GM12878 (cell line): ENCODE measurements at places on chromosomes 2 and 18. TPM values are rescaled to one million over a fixed set of nuclear protein-coding genes. Genes with fewer than 3 reads are reported as not detected.

CCDC74B gene
- total RNA-seq = 14.4 and 15.3 TPM in 2 replicates

SULT1C4 gene
- total RNA-seq = not detected in 2 replicates

ATP6V1B1 gene
- not detected in 2 replicates for total RNA-seq

ABCB11 gene
- total RNA-seq = not detected in 2 replicates

DOK6 gene
- not detected in 2 replicates for total RNA-seq

MLPH gene
- 0.40 and 0.85 TPM in 2 replicates for total RNA-seq

MEP1B gene
- not detected in 2 replicates for total RNA-seq

DNA sequence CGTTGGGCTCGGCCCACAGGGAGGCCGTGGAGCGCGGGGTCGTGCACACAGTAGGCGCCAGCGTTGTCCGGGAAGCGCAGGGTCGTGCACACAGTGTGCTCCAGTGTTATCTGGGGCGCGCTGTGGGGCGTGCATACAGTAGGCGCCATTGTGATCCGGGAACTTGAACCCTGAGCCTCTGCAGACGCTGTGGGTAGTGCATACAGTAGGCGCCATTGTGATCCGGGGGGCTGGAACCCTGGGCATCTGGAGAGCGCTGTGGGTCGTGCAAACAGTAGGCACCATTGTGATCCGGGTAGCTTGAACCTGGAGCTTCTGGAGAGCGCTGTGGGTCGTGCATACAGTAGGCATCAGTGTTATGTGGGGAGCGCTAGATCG is 793 bp downstream of the ZNF236 start:
- no peak for DNase-seq

DNA sequence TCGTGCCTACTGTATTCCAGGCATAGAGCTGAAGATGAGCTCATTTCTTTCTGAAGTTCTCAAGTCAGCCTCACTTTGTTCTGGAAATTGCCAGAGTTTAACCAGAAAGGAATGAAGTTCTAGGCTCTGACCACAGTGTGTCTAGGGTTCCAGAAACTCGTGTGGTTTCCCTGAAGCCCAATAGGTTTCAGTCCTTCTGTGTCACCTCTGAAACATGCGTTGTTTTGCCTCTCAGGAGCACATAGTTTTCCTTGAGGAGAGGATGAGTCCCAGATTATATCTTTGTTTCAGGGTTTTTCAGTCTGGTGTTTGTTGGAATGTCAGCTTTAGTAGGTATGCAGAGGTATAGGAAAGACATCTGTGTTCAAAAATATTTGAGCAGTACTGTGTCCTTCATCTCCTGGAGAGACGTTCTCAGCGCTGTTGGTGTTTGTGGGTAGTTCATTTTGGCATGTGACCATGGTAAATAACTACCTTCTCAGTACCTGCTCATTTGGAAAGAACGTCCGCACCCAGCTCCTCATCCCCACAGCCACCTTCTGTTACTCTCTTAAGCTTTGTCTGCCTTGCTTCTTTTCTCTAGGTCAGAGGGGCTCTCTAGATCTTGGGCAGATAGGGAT is 56.6 kb downstream of the RALBP1 start:
- no peak for DNase-seq

- DNase-seq = no peak
Observed at GRCh38 chr2:13698847-13699246, 933.7 kb upstream of the LRATD1 start.

DNA sequence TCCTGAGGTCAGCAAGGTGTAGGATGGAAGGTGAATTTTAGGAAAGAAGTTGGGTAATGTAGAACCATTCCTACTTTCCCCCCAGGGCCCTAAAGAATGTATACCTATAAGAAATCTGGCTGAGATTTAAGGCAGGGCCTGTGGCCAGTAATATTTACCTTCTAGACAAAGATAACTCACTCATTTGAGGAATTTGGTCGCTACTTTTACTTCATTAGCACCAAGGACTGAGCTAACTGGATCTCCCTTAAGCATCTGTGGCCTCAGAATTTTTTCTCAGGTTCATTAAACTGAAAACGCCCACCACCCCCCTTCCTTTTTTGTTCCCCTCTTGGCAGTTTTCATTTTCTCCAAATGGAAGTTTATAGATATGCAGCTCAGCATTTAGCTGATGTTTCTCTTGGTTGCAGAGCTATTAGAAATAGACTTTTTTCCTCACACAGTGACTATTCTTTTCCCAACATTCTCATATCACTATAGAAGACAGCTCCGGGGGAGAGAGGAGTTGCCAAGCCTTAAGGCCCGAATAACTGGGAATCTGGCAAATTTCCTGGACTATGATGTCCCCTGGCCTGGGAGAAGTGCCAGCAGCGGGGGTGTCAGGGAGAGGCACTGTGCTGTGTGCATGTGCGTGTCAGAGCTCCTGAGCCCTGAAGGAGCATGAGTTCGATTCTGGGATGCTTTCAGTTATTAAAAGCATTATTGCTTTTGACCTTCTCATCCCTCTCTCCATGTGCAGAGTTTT is 310.9 kb downstream of the PRKCE start:
- DNase-seq = no peak

GRCh38 chr2:214807653-214808052 is 1.8 kb downstream of the BARD1 start:
- no peak for DNase-seq

DNA sequence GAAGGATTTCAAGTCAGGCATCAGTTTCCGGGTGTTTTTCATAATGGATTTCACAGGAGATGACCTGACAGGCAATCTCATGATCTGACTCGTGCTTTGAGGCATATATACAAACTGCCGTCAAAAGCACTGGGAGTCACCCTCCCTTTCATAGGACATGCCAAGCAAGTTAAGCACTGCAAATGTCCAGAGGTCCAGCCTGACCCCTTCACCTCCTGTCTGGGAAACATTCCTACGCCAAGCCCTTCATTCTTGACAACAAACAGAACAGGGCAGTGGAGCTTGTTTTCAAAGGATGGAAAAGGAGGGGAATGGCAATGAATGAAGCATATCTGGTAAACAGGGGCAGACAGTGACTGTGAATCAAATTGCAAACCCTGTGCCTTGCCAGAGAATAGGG is 963.6 kb downstream of the BCL11A start:
- DNase-seq = no peak

- no peak for DNase-seq
Observed at GRCh38 chr2:146666340-146666739, 1178.5 kb upstream of the ACVR2A start.

DNA sequence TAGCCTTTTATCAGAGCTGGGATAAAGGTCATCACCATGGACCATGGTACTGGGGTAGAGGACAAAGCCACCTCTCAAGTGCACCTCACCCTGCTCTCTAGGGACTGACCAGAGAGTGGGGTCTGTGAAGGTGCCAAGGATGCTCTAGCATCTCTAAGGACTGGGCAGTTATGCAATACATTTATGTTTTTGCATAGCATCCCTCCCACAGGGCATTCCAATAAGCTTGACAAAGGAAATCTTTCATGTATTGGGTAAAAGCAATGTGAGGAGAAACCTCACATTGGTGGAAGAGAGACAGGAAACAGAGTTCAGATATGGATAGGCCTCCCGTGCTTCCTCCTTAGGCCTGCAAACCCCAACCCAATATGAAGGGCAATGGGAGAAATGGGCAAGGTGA is 31.6 kb downstream of the STK39 start:
- DNase-seq = no peak

- no peak for DNase-seq
Observed at GRCh38 chr2:203971251-203971650, 34.7 kb downstream of the ICOS start.

DNA sequence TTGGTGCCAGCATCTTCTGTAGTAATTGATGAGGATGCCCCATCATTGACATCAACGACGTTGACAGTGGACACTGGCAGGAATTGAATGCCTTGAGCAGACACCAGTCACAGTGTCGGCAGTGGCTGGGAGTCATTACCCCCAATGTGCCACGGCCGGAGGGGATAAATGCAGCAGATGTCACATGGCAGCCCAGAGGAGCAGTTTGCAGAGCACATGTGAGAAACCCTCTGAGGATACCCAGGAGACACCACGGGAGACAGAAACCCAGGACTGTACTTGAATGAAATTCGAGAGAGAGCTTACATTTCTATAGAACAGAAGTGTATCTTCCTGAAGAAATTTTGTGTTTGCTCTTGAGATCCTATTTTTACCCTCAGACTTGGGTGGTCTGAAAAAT is 409.1 kb upstream of the TNP1 start:
- no peak for DNase-seq

DNA sequence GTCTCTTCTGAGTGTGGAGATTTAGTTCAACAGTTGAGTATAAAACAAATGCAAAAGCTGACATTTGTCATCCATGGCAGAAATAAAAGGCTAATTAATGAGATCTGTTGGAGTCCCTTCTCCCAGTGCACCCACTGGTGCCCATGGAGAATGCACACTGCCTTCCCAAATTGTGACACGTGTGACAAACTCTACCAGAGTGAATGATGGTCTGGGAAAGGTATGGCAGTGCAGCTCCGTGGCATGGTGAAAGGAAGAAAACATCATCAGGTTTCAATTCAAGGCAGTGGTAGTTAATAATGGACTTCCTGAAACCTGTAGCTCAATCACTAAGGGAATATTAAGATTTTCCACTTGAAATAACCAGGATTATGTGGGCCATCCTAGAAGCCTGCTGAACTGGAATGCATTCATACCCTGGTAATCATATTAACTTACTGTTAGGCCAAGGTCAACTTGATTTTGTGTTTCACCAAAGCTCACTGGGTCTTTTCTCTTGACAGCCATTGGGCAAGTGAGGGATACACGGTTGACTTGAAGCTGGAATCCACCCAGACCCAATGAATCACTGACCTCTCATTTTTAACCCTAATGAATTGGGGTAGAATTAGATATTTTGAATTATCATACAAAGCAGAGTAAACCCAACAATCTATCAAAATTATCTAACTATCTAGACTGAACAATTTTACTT is 167.6 kb downstream of the AFF3 start:
- DNase-seq = no peak

GRCh38 chr18:36993068-36993467 is 164.1 kb downstream of the KIAA1328 start:
- DNase-seq = no peak

DNA sequence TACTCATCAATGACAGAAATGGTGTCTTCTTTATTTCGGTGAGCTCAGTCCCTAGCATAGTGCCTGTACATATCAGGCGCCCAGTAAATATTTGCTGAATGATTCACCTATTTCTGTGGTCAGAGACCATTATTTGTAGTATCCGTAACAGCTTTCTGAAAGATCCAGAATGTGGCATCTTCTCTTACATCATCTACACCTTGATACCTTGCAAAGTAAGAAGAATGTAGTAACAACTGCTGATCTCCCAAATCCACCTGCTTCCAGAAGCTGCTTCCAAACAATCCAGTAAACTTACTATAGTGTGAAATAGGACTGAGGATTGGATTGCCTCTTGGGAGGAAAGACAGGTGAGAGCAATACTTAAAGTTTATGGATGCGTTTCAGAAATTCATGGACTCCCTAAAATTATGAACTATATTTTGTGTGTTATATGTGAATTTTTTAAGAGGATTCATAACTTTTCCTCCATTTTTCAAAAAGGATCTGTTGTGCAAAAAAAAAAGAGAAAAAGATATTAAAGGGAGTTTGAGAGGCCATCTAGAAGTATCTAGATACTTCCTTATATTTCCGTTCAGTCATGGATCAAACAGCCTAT is 945 bp upstream of the ASXL2 start:
- DNase-seq = no peak

- no peak for DNase-seq
Observed at GRCh38 chr2:33268246-33268831, 208.1 kb upstream of the RASGRP3 start.

DNA sequence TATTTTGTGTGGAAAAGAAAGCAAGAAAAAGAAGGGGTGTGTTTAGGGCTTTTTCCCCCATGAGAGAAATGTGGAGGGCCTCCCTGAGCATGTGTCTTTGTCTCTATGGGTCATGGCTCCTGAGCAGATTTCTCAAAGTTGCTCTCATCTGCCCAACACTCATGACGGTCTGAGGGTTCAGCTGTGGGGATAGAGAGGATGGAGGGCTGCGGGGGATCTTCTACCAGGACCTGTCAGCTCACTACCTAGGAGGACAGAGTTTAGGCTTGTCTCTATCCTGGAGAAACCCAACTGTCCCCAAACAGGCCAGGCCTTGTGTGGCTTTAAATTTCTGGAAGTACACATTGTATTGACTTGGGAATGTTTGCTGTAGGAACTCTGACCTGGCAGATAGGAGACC is 342.2 kb downstream of the MYCN start:
- no peak for DNase-seq

- no peak for DNase-seq
Observed at GRCh38 chr2:106168657-106169056, 25.4 kb downstream of the UXS1 start.
